ENCODE measurements at places on chromosomes 13 and 19.
A peak's percentile ranks its signal among the peaks of the same experiment; 100 is the strongest.

DNA sequence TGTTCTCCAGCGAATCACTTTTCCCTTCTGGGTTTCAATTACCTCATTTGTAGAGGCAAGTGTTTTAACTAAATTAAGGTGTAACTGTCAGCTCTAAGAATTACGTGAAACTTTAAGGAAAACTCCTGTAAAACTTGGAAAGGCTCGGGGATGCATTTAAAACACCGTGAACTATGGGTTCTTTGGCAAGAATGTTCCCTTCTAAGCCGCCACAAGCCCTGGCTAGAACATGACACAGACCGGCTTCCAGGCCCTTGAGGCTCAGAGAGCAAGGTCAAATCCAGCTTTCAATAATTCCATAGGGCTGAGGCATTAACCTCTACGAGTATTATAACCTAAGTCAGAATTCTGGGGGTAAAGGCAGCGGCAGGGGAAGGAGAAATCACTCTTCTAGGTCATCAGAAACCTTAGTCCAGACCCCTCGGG lies 685 bp downstream of the VWA8 start:
- peak; percentile 63 for DNase-seq

DNA sequence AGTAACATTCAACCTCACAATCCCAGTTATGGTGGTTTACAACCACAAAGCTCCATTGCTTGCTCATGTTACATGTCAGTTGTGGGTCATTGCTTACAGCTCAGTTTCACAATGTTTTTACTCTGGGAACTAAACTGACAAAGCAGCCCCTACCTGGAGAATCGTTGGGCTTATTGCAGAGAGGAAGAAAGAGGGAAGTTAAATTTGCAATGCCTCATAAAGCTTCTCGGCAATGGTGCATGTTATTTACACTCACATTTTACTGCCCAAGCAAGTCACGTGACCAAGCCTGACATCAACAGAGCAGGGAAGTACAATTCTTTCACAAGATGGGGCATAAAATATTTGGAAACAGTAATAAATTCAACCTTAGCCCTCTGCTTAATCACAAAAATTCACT lies 441.6 kb downstream of the TDRD3 start:
- DNase-seq = no peak

GRCh38 chr13:27482983-27483382 lies 32.6 kb upstream of the MTIF3 start:
- no peak for DNase-seq

DNA sequence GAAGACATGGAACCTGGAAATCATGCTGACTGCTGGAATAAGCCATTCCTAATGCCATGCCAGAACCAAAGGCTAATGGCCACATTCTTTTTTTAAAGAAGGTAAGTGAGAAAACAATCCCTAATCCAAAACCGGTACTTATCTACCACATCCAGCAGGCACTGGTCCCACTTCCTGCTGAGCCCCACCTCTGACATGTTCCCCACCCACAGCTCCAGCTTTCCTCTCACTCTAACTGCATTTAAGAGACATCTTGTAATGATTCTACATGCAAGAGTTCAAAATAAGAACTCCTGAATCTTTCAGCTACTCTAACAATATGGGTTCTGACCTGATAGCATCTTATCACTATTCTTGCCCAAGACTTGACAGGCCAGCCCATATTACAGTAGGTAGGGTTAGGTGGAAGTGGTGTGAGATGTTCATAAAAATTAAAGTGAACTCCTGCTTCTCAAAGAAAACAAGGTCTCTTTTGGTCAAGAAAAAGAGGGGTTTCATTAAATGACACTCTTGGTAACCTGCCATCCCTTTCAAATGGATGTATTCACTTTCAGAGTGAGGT lies 41.9 kb downstream of the N4BP2L2 start:
- no peak for DNase-seq

DNA sequence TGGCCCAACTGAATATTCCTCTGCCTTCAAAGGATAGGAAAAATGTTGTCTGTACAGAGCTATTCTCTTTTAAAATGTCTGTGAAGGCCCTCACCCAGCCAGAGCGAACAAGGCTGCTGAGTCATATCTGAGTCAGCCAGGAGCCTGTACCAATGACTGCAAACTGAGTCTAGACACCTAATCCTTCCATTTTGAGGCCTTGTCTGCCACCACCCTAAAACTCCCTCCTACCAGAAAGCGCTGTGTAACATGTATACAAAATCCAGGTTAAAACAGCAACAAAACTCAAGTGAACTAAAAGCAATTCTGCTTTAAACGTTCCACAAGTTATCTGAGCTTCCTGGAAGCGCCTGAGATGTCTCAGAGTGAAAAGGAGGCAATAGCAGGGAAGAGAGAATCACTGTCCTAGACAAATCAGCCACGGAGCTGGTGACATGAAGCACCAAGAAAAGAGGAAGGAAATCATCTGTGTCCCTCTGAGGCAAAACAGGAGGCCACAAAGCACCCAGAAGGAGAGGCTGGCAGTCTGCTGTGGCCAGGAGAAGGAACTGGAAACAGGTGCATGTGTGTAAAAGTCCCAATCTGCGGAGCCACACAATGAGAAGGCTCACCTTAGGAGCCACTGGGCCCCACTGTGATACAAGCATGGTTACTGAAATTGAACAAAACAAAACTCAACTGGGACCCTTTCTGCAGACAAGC lies 10.2 kb downstream of the DHRS12 start:
- peak; percentile 73 for DNase-seq

GRCh38 chr13:49567491-49567890 lies 17.9 kb downstream of the RCBTB1 start:
- DNase-seq = no peak

- DNase-seq = no peak
Measured at GRCh38 chr19:4232614-4233281, 3.4 kb downstream of the EBI3 start.

DNA sequence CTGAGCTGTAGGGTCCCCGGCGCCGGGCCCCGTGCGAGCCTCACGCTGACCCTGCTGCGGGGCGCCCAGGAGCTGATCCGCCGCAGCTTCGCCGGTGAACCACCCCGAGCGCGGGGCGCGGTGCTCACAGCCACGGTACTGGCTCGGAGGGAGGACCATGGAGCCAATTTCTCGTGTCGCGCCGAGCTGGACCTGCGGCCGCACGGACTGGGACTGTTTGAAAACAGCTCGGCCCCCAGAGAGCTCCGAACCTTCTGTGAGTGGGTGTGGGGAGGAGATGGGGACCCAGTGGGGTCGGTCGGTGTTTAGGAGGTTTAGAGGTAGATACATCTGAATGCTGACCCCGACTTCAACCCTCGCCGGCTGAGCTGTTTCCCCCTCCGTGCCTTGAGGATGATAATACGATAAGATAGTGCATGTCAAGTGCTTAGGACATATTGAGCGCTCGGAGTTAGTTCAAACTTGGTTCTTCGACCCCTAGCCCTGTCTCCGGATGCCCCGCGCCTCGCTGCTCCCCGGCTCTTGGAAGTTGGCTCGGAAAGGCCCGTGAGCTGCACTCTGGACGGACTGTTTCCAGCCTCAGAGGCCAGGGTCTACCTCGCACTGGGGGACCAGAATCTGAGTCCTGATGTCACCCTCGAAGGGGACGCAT lies 1.9 kb downstream of the ICAM5 start:
- no peak for DNase-seq

- DNase-seq = peak; percentile 6
Measured at GRCh38 chr19:18262917-18263316, 11.3 kb downstream of the IQCN start.

DNA sequence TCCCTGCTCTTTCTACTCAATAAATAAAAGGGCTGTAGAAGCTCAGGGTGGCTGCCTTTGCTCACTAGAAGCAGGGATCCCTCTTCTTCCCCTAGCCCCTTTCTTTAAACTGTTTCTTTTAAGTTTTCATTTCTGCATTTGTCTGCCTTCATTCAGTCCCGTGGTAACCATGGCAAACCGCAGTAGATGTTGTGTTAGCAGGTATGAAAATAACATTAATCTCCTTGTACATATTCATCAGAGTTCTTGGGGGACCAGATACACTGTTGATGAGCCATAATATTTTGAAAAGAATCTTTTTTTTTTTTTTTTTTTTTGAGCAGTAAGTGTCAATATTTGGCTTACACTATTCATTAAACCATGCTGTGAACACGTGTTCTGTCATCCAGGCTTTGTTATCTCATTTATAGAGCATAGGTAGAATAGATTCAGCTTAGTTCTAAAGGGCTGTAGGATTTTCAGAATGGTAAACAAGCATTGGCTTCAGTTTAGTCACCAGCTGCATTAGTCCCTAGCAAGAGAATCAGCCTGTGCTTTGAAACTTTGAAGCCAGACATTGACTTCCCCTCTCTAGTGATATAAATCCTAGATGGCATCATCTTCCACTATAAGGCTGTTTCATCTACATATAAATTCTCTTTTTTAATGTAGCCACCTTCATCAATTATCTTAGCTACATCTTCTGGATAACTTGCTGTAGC lies 59.4 kb upstream of the SPRY2 start:
- DNase-seq = no peak

- no peak for DNase-seq
Measured at GRCh38 chr13:97388373-97388772, 45.6 kb upstream of the RAP2A start.

DNA sequence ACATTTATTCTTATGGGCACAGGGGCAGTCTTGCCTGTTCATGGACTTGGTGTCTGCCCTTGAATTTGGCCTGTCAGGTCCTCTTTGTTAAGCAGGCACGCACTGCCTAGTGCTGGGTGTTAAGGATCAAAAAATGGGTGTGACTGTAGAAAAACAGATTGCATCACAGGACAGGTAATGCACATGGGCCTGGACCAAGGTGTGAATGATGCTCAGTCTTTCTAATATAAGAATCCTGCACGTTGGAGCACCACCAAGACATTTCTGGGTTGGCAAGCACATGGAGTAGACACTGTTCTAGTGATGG lies 33.7 kb downstream of the GATAD2A start:
- DNase-seq = no peak

DNA sequence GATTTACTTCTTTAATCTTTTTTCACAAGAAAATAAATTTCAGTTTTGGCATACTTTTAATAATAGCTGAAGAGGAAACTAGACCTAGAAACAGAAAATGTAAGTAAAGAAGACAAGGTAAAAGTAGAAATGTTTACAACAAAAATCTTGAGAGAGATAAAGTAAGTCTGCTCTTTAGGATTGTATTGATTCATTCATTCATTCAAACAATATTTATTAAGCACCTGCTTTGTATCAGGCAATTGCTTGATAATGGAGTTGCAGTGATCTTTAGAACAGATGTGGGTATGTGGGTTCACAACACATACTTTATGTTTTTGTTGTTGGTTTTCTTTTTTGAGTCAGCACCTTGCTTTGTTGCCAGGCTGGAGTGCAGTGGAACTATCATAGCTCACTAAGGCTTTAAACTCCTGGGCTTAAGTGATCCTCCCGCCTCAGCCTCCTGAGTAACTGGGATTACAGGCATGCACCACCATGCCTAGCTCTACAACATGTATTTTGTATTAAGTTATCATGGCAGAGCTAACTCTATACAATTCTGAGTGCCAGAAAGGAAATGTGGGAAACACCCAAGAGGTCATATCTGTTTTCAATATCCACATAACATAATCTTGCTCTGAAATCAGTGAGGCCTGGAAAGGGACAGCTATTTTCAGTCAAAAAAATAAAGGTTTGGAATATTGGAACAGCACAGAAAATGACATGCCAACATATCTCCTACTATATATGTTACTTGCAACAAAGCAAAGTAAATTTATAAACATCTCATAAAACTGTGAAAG lies 8.8 kb upstream of the SPART start:
- DNase-seq = no peak

DNA sequence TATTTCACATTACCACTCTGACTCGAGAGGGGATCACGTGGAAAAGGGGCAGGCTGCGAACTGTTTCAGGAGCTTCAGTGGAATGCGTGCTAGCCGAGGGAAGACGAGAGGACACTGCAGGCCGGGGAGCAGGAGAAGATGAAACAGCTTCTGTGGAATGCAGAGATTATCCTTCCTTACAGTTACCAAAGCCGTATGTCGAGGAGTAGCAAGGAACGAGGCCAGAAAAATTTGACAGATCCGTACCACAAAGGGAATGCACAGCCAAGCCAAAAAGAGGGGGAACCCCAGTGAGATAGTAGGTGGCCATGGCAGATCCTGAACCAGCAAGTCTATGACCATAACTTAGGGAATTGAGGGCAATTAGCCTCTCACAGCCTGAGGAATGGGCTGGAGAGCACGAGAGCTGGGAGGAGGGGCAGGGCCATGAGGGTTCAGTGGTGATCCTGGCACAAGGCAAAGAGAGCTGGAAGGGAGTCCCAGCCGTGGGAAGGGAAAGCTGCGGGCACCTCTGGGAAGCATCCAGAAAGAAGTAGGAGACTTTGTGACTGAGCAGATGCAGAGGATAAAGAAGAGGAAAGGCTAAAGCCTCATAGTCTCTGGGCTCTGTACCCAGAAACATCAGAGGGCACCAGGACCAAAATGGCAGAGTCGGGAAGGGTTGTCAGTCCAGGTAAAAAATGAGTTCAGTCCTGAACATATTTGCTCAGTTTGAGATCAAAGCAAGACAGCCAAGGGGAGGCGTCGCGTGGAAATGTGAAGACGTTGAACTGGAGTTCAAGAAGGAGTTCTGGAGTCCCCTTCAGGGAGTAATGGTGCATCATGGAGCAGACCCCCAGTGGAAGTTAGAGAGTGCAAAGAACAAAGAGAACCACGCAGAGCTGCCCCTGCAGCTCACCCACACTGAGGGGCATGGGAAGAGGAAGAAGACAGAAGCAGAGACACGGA lies 5.1 kb downstream of the COL4A1 start:
- DNase-seq = no peak

DNA sequence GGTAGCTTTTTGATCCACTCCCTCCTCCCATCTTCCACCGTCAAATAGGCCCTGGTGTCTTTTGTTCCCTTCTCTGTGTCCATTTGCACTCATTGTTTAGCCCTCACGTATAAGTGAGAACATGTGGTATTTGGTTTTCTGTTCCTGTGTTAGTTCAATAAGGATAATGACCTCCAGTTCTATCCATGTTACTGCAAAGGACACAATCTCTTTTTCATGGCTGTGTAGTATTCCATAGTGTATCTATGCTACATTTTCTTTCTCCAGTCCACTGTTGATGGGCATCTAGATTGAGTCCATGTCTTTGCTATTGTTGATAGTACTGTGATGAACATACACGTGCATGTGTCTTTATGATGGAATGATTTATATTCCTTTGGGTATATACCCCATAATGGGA lies 136.0 kb upstream of the USP29 start:
- no peak for DNase-seq

DNA sequence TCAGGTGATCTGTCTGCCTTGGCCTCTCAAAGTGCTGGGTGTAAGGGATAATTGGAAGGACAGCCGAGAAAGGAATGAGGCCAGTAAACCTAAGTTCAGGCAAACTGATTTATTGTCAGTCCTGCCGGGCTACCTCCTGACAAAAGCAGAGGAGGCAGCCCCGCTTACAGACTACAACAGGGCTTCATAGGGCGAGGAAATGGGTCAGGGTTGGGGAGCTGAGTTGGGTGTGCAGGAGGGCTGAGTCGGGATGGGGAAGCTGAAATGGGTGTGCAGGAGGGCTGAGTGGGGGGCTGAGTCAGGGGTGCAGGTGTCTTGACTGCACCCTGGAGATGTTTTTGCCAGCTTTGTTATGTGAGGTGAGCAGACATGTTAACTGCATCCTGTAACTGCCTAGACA lies 210.2 kb downstream of the SLITRK6 start:
- no peak for DNase-seq

Measured in hematopoietic multipotent progenitor cell treated with erythropoietin and hydrocortisone succinate and interleukin-3 and kit ligand, for 17 days (in vitro differentiated cells).